Left renal pelvis (tissue), 4 donors: ENCODE measurements at places on chromosomes 5 and 9.

DNA sequence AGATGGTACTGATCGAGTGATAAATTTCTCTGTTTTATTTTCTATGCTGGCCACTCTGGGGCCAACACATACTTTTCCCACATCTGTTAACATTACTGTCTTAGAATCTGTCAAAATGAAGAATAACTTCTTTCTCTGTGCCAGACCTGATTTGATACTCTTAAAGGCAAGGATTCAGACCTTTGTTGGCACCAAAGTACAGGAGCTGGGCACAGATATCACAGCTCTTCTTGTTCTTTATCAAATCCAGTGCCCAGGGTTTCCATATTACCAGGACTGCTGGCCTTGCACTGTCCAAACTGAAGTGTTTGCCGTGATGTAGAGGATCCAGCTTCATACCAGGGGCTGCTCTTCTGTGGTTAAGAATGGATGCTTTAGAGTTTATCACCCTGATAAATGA, 20.9 kb downstream of the ZNF474 start:
- DNase-seq: no peak

DNA sequence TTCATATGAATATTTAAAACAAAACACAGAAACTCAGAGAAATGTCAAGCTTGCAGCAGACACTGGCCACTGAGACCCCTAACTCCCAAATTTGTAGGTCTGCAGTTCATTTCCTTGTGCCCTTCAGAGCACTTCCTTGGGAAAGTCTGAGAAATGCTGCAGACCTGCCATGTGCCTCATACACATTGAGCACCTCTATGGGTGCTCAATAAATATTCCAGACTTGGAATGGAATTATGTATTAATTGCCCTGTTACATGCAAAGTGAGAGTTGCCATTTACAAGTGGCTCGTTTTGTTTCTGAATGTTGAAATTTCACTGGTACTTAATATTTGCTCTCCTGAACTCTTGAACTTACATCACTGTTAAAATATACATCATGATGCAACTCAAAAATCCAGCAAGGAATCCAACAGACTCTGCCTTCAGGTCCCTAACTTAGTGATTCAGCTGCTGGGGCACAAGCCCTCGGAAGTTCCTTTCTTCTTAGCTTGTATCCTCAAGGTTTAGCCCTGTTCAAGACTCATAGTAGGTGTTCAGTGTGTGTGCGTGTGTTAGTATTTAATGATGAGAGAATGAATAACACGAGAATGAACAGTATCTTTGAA, 90.6 kb downstream of the PTCD2 start:
- DNase-seq: no peak

- DNase-seq: no peak
Observed at GRCh38 chr9:113540466-113540865, 76.9 kb downstream of the RGS3 start.

DNA sequence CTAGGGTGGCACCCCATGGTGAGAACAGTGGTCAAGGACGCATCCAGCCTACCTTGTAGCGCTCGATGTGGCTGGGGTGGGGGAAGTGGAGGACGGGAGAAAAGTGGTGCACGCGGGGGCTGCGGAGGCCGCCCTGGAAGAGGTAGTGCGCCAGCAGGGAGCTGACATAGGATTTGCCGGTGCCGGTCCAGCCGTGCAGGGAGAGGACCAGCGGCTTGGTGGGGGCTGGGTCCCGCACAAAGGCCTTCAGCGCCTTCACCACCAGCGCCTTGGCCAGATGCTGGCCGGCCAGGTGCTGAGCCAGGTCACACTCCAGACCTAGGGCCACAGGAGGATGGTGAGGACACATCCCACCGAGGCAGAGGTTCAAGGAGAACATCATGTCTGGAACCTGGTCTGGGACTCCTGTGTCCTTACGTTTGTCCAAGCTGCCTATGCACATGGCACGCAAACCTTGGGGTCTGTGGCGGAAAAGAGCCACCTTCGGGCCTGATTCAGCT, 797 bp downstream of the TOR2A start:
- DNase-seq: no peak

DNA sequence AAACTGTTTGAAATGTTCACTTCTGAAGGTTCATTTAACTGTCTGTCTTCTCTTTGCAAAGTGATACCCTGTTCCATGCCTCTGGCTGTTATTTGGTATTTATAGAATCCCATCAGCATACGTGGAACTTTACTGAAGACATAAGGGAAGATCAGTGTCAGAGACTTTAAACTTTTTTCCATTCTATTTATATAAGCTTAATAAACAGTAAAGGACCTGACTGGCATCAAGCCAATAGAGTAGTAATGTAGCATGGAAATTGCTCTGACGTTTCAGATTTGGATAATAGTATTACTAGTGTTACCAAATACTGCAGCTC, 94.9 kb upstream of the MINAR2 start:
- no peak for DNase-seq

- no peak for DNase-seq
Observed at GRCh38 chr5:173394701-173395100, 66.5 kb upstream of the STC2 start.

GRCh38 chr9:85142496-85142911, 473.0 kb downstream of the NTRK2 start:
- no peak for DNase-seq

DNA sequence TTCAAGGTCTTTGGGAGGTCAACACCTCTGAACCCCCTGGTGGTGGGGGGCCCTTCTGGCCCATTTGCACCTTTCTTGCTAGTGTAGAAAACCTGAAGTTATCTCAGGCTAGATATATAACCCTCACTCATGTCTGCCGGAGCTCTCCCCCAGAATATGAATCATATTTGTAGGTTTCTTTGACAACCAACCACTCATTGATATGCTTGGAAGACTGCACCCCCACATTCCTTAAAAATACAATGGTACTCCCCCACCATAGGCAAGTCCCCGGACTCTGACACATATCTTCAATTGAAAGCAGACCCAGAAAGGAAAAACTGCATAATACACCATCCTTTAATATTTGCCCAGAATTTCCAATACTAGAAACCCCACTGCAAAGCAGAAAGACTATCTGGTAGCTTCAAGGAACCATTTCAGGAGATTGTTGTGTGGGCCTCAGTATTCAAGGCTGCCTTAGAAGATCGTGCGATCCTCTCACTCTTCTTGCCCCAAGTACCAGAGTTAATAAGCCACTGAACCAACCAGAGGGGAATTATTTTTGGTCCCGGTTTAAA, 978 bp upstream of the UBE2B start:
- no peak for DNase-seq

GRCh38 chr5:59036274-59036961, 453.5 kb downstream of the RAB3C start:
- no peak for DNase-seq

GRCh38 chr5:36575361-36575781, 31.0 kb upstream of the SLC1A3 start:
- no peak for DNase-seq

GRCh38 chr5:39323542-39323941, 40.8 kb downstream of the C9 start:
- DNase-seq: no peak

DNA sequence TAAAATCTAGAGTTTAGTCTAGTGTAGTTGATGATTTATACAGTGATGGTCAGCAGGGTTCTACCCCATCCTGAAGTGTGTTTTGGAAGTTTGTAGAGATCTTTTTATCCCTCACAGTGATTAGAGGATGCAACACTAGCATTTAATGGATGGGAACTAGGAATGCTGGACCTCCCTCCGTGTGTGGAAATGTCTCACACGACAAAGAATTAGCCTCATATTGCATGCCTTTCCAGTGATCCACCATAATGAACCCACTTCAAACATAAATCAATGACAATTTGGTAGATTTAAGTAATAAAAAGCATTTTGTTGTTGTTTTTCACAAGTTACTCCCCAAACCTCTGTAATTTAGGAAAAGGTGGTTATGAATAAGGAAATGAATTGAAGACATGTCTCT, 82.5 kb upstream of the LMNB1 start:
- DNase-seq: no peak

DNA sequence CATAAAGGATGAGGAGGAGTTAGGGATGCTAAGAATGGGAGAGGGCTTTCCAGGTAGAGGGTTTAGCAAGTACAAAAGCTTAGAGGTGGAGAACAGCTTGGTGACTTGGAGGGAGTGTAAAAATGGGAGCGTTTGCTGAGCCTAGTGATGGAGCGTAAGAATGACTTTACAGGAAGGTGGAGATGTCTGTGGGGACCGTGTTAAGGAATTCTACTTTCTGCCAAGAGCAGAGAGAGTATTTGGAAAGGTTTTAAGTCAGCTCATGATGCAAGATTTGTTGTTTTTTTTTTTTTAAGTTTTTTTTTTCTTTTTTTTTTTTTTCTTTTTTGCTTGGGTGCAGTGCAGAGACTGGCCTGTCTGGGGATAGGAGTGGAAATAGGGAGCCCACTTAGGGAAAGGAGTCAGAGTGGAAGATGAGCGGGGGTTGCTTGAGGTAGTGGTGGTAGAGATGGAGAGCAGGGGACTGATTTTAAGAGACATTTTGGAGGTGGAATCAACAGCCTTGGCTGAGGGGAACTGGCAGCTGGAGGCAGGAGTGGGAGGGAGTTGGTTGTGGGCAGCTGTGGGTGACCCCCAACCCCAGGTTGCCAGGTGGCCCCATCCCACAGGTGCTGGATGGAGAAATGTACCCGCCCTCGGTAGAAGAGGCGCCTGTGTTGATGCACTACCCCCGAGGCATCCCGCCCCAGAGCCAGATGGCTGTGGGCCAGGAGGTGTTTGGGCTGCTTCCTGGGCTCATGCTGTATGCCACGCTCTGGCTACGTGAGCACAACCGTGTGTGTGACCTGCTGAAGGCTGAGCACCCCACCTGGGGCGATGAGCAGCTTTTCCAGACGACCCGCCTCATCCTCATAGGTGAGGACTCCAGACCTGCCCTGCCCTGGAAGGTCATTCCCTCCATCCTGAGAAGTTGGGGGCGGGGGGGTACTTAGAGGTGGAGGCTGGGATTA, 12.4 kb downstream of the PTGS1 start:
- DNase-seq: no peak

GRCh38 chr9:25461416-25461815, 216.8 kb downstream of the TUSC1 start:
- no peak for DNase-seq

DNA sequence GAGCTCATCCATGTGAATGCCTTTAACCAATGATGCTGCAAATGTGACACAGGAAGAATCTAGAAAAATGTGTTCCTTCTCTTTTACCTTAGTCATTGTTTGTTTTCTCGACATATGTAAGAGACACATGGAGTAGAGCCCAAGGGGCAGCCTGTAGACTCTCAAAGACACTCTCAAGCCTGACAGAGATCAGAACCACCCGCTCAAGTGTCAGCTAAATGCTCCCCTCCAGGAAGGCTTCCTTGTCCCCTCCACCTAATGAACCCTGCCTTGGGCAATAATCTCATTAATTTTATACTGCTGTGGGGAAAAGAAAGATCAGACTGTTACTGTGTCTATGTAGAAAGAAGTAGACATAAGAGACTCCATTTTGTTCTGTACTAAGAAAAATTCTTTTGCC, 157.4 kb downstream of the MUSK start:
- no peak for DNase-seq

GRCh38 chr5:143481697-143482531, 78.4 kb upstream of the NR3C1 start:
- no peak for DNase-seq

- DNase-seq: no peak
Observed at GRCh38 chr5:159207222-159207685, 2.1 kb downstream of the RNF145 start.

- DNase-seq: no peak
Observed at GRCh38 chr9:126219648-126220063, 107.0 kb upstream of the MVB12B start.

- DNase-seq: no peak
Observed at GRCh38 chr9:126721564-126721981, 83.3 kb upstream of the ZBTB43 start.

DNA sequence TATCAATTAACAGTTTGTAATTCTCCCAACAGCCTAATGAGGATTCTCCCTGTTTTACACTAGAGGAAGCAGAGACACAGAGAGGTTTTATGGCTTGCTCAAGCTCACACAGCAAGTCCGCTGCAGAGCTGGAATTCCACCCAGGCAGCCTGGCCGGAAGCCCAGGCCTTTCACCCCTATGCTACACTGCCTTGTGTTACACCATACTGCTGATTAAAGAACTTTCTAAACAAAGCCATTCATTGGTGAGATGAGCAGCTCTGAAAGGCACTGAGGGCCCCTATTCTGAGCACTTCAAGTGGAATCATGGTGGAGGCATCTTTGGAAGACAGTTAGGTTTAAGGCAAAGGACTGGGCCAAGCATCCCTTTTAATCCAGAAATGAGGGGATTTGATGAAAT, 14.7 kb upstream of the LARP1 start:
- no peak for DNase-seq

- no peak for DNase-seq
Observed at GRCh38 chr5:60598424-60598823, 101.5 kb downstream of the DEPDC1B start.

GRCh38 chr9:16352791-16353401, 517.6 kb downstream of the BNC2 start:
- DNase-seq: no peak

GRCh38 chr5:16615741-16616535, 859 bp downstream of the RETREG1 start:
- no peak for DNase-seq

DNA sequence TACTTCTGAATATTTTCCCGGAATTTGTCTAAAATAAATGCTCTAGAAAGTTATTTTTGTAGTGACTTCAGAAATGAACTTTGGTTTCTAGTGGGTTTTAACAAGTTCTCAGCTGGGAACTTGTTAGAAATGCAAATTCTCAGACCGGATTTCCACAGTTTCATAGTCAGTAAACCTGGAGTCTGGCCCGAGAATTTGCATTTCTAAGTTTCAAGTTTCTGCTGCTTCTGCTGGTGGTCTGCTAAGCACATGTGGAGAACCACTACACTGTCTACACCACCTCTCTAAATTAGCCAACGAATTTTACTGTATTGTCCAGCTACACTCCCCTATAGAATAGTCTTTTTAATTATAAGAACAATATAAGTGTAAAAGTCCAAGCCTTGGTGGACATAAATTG, 208.0 kb downstream of the CHSY3 start:
- DNase-seq: no peak

DNA sequence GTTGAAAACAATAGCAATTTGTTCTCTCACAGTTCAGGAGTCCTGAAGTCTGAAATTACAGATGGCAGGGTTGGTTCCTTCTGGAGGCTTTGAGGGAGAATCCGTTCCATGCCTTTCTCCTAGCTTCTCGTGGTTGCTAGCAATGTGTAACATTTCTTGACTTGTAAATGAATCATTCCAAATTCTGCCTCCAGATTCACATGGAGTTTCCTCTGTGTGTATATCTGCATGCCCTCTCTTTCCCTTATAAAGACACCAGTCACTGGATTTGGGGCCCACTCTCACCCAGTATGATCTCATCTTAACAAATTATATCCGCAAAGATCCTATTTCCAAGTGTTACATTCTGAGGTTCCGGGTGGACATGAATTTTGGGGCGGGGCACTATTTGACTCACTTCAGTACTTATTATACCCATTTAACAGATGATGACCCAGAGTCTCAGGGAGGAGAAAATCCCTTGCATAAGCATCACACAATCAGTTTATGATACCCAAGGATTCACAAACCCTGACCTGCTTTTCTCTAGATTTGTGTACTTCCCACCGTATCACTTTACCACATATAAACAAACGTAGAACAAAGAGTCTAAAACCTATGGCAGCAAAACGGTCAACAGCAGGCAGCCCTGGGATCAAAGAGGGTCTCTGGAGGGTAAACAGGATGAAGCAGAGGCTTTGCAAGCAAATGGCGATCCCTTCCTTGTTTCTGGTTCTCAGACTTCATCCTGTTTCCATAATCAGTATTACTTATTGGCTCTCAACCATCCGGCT, 93.7 kb downstream of the C9orf152 start:
- no peak for DNase-seq

- DNase-seq: no peak
Observed at GRCh38 chr5:101687349-101687985, 608.6 kb downstream of the SLCO4C1 start.

- DNase-seq: no peak
Observed at GRCh38 chr5:156838961-156839360, 11.1 kb upstream of the PPP1R2B start.
